ENCODE measurements at places on chromosomes 11 and 22. TPM values are rescaled to one million over a fixed set of nuclear protein-coding genes. Genes with fewer than 3 reads are reported as not detected.

SPTY2D1 gene
- polyA plus RNA-seq, result 6.1 TPM

TTC36 gene
- 0.95 TPM for polyA plus RNA-seq

DNA sequence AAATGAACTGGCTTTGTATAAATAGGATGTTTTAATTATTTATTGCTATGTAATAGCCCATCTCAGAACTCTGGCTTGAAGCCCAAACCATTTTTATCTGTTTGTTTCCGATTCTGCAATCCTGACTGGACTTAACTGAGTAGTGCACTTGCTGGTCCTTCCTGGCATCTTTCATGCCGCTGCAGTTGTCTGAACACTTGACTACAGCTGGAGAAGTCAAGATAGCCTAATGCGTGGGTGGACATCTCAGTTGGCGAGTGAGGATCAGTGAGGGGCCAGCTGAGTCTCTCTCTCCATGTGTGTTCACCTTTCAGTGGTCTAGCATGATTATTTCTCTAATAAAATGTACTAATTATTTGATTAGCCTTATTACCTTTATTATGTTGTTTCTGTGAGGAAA is 105.8 kb downstream of the PRMT3 start:
- DNase-seq, result no peak

DNA sequence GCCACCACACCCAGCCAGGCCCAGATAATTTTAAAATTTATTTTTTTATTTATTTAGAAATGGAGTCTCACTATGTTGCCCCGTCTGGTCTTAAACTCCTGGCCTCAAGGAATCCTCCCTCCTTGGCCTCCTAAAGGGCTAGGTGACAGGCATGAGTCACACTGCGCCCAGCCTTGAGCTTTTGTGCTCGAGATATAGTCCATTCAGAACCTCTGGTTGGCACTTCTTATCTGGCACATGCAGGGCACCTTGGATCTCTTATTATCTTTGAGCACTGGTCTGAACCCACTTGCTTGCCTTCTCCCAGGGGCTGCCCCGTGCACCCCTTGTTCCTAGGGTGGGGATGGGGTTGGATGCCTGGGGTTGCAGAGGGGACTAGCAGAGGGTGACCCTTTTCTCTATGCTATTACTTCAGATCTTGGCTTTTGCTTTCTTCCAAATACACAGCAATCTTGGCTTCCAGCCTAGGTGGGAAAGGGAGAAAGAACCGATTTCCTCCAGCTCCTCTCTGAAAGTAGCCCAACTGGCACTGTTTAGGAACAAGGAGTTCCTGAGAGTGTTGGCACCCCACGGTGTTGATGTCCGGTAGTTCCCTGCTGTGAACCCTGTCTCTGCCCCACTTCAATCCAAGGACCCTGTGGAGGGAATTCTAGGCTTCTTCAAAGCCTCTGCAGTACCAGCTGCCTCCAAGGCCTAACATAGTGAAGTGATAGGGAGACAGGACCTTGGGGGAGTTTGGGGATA is 1.3 kb upstream of the SLC3A2 start:
- no peak for DNase-seq

GRCh38 chr11:44096360-44097185 is 1.1 kb downstream of the EXT2 start:
- peak; percentile 75 for DNase-seq

DNA sequence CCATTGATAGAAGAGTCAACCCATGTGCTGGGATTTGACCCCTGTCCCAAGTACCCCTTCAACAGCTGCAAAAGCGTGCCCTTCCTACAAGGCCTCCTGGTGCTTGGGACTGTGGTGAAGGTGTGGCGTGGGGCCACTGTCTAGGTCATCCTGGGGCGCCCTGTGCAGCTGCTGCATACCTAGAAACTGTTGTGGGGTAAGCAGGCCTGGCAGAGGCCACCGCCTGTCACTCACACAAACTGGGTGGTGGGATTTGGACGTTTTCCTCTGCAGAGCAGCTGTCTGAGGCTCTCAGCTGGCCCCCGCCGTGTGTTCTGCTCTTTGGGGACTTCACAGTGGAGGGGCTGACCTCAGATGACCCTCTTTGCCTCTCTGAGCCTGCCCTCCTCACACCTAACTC is 69.7 kb downstream of the SCN3B start:
- no peak for DNase-seq
